Left renal pelvis (tissue), 4 donors: ENCODE measurements at places on chromosomes 4 and X.

- DNase-seq: no peak
These were observed 24.3 kb downstream of the SMIM20 start for GRCh38 chr4:25938366-25938765.

DNA sequence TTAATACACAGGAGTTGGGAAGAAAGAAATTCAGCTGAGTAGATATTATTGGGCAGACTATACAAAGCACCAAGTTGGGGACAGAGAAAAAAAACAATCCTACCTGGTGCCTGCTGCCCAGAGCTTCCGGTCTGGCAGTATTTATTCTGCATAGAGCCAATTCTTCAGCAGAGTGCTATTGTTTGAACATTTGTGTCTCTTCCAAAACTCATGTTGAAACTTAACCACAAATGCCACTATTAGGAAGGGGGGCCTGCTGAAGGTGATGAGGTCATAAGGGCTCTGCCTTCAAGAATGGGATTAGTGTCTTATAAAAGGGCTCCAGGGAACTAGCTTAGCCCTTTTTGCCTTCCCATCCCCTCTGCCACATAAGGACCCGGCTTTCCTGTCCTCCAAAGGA, 136.2 kb downstream of the EVC2 start:
- DNase-seq: no peak

DNA sequence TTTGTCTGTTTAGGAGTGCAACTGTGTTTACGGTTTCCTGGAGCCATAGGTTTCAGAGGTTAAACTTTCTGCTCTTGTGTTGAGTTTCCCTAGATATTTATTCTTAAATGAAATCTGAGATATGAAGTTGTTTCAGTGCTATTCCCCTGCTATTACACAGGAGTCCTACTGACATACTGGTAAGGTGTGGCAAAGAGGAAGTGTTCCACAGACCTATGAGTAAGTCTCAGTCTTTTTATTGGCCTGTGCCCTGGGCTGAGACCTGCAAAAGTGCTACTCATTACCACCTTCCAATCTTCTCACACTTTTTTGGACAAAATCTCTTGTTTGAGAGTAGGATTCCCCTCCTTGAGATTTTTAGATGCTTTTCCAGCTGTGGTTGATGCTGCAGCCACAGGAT, 35.6 kb upstream of the MAGEA8 start:
- DNase-seq: no peak

GRCh38 chr4:73752424-73752823, 12.1 kb downstream of the CXCL8 start:
- no peak for DNase-seq

DNA sequence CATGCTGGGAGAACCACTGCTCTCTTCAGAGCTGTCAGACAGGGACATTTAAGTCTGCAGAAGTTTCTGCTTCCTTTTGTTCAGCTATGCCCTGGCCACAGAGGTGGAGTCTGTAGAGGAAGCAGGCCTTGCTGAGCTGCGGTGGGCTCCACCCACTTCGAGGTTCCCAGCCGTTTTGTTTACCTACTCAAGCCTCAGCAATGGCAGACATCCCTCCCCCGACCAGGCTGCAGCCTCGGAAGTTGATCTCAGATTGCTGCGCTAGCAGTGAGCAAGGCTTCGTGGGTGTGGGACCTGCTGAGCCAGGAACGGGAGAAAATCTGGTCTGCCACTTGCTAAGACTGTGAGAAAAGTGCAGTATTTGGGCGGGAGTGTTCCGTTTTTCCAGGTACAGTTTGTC, 118.9 kb downstream of the SLC10A6 start:
- no peak for DNase-seq

- DNase-seq: no peak
These were observed 275.4 kb upstream of the PITX2 start for GRCh38 chr4:110898290-110898689.

DNA sequence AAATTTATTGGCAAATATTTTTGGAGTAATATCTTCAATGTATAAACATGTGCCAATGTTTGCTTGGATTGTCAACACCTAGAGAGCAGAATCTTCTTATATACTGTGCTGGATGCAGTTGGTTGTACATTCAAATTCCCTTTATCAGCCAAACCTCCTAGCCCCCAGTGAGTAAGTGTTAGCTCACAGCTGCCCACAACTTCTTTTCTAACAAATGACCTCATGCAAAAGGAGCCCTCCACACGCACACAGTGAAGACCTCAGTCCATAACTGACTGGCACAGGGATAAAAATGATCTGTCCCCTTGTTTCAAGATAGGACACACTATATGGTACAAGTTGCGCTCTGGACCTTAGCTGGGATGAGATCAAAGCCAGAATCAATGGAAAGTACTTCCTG, 458.0 kb upstream of the NWD2 start:
- no peak for DNase-seq

DNA sequence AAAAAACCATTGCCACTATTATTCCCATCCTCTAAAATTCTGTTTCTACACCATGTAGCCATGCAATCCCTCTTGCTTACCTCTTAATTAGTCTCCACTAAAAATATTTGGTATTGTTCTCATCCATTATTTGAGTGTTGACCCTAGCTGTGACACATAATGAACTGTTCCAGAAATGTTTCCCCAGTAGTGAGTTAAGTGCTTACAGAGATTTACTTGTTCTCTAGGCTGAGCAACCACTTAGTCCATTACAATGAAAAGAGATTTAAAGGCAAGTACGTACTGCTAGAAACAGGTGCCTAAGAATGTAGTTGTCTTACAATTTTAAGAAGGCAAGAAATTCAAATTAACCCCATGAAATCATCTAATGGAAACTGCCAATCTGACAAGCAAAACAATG, 112.7 kb upstream of the PTPN13 start:
- DNase-seq: no peak

- no peak for DNase-seq
These were observed 12.2 kb downstream of the SULT1B1 start for GRCh38 chr4:69748173-69748572.

- no peak for DNase-seq
These were observed 2073.8 kb upstream of the TENM3 start for GRCh38 chr4:180169394-180169793.

GRCh38 chr4:159290321-159291030, 187.6 kb downstream of the RAPGEF2 start:
- no peak for DNase-seq
